ENCODE measurements at places on chromosomes 4 and X. TPM values are rescaled to one million over a fixed set of nuclear protein-coding genes. Genes with fewer than 3 reads are reported as not detected.

GPR143 gene
- not detected for total RNA-seq

GAGE13 gene
- total RNA-seq, result not detected

IDUA gene
- total RNA-seq, result 0.72 TPM

FOXP3 gene
- not detected for total RNA-seq

ASB9 gene
- 0.36 TPM for total RNA-seq

CYTL1 gene
- 1.4 TPM for total RNA-seq

SMIM31 gene
- total RNA-seq, result not detected

DNAAF6 gene
- total RNA-seq, result not detected

GRCh38 chr4:118076958-118077766, 42.9 kb downstream of the NDST3 start:
- peak; percentile 34 for DNase-seq
- no peaks in the 10 kb centered on the region for H3K4me1 ChIP-seq
- H3K27me3 ChIP-seq, result no peaks in the 10 kb centered on the region
- no peaks in the 10 kb centered on the region for H3K36me3 ChIP-seq
- no peak overlapping the region for H3K4me3 ChIP-seq

DNA sequence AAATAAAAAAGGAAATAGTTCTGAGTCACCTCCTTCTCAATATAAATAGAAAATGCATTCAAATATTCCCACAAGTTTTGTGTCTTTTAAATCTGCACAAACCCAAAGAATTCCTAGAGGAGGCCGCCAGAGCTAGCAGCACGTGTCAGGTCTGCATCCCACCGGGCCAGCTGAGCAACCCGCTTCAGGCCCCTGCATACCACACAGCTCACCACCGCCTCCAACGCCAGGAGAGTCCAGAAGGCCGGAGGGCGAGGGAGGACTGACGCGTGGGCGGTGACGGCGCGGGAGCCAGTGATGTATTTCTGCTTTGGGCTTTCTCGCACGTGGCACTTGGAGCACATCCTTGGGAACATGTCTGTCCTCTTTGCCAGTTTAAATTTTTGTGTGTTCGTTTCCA, 61.9 kb upstream of the CLDN34 start:
- H3K36me3 ChIP-seq, result no peaks in the 10 kb centered on the region
- peaks cover 27% of the 10 kb centered on the region for H3K4me1 ChIP-seq
- DNase-seq, result peak; percentile 90
- peak overlapping the region; percentile 82 for H3K27ac ChIP-seq
- no peaks in the 10 kb centered on the region for H3K27me3 ChIP-seq

- peak overlapping the region; percentile 16 for H3K27ac ChIP-seq
- no peaks in the 10 kb centered on the region for H3K36me3 ChIP-seq
- peaks cover 18% of the 10 kb centered on the region for H3K4me1 ChIP-seq
- DNase-seq, result peak; percentile 90
- no peak overlapping the region for H3K4me3 ChIP-seq
Measured at GRCh38 chr4:85783483-85783882, 308.5 kb downstream of the ARHGAP24 start.

DNA sequence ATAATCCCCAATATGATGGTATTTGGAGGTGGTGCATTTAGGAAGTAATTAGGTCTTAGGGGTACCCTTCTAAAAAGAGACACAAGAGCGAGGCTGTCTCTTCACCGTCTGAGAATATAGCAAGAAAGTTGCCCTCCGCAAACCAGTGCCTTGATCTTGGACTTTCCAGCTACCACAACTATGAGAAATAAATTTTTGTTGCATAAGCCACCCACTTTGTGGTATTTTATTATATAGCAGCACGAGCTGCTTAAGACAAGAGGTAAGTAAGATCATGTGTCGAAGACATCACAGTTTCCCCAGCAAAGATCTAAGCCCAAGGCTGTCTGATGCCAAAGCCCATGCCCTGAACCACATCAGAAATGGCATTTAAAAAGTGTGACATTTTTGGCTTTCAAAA, 9.6 kb upstream of the EXOSC9 start:
- peak; percentile 88 for DNase-seq
- H3K27ac ChIP-seq, result no peak overlapping the region
- H3K36me3 ChIP-seq, result no peaks in the 10 kb centered on the region
- no peak overlapping the region for H3K4me3 ChIP-seq
- peaks cover 28% of the 10 kb centered on the region for H3K4me1 ChIP-seq
- H3K27me3 ChIP-seq, result no peaks in the 10 kb centered on the region

DNA sequence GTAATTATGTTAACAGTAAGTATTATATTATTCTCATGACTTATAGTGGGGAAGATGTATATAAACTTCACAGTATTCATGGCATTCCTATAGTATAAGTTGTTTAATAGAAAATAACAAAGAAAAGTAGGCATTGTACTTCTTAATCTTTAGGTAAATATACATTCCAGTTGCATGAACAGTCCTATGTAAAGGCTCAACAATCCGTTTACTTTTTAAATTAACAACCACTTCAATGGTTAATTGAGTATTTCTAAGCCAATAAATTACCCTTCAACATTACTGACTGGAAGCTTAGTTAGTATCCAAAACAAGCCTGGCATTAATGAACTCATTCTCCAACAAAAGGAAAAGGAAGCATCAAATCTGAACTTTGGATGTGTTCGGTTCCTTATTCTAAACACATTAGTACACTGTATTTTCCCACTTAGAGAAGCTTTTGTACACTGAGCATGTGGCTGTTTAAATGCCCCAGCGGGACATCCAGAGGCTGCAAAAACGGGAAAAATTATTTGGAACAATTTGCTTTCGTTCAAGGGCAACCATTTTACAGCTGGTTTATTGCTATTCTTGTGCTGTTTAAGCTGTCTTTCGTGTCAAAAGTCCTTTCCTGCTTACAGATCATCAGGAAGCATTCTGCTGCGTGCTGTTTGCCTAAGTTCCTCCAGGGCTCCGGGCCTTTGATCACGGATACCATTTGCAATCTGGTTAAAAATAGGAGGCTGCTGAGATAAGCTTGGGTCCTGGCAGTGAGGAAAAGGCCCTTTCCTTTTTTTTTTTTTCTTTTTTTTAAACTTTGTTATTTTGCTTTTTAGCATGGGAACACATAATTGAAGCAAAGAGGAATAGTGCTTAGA, 460.3 kb downstream of the SPRY1 start:
- DNase-seq, result peak; percentile 62
- H3K27me3 ChIP-seq, result no peaks in the 10 kb centered on the region
- no peaks in the 10 kb centered on the region for H3K36me3 ChIP-seq
- peak overlapping the region; percentile 67 for H3K27ac ChIP-seq
- no peak overlapping the region for H3K4me3 ChIP-seq

GRCh38 chr4:104966349-104967033, 180.2 kb upstream of the TET2 start:
- no peak for DNase-seq
- no peaks in the 10 kb centered on the region for H3K27me3 ChIP-seq
- H3K27ac ChIP-seq, result no peak overlapping the region
- no peak overlapping the region for H3K4me3 ChIP-seq

DNA sequence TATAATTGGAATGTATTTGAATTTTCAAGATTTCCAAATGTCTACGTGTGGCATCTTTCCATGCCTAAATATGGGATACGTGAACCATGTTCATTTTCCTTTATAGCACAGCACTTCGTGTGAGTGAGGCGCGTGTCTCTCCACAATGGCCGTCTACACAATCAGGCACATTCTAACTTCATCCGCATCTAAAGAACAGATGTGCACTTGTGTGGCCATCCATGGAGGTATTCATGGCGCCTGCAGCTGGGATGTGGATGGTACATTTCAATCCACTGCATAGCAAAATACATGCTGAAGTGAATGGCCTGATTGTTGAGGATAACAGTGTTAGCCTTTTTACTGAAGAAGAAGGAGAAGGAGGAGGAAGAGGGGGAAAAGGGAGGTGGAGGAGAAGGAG, 34.5 kb upstream of the TRIM2 start:
- no peak for DNase-seq
- no peak overlapping the region for H3K4me3 ChIP-seq
- H3K27me3 ChIP-seq, result peaks cover 2% of the 10 kb centered on the region
- peaks cover 2% of the 10 kb centered on the region for H3K4me1 ChIP-seq
- H3K27ac ChIP-seq, result no peak overlapping the region

DNA sequence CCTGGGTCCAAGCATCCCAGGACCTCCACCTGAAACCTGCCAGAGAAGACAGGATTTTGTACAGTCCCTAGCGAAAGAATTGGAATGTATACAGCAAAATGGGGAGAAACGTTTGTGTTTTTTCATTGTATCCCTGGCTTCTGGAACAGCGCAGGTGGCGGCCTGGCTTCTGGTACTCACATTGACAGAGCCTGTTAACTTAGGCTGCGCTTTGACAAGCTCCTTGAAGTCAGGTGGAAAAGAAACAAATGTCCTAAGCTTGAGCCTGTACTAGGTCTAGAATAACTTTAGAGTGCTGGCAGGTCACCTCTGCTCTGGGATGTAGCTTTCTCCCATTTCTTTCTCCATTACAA, 343.7 kb upstream of the KLF3 start:
- no peak overlapping the region for H3K27ac ChIP-seq
- no peak for DNase-seq
- no peak overlapping the region for H3K4me3 ChIP-seq
- H3K4me1 ChIP-seq, result peaks cover 6% of the 10 kb centered on the region
- no peaks in the 10 kb centered on the region for H3K27me3 ChIP-seq

- H3K27me3 ChIP-seq, result peaks cover 2% of the 10 kb centered on the region
- H3K36me3 ChIP-seq, result no peaks in the 10 kb centered on the region
- no peak overlapping the region for H3K27ac ChIP-seq
- peaks cover 8% of the 10 kb centered on the region for H3K4me1 ChIP-seq
Measured at GRCh38 chr4:151803246-151803645, 42.4 kb upstream of the GATB start.

DNA sequence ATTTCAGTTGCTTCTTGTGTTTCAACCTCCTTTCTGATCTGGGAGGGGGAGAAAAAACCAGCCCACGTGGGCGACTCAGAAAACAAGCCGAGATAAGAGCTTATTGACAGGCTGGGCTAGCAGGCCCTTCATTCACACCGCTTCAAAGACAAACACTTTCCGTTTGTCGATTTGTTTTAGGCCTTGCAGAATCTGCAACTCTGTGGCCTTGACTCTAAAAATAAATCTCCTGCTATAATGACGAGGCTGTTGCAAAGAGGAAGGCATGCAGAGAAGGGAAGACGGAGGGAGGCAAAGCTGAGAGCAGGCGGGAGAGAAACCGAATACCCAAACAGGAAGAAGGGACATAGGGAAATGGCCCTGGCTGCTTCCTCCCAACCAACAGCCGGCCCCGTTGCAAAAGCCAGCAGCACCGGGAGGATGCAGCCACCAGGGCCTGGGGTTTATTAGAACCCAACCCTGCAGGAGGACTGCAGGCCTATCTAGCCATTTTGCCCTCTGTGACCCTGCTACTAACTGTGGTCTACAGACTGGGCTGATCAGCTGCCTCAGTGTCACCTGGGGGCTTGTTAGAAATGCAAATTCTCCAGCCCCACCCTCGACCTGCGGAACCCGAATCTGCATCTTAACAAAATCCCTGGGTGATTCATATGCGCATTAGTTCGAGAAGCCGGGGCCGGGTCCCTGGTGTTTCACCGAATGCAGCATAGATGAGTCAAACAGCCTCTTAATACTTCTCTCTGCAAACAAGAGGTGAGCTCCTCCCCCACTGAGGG, 325.5 kb downstream of the BCOR start:
- H3K4me3 ChIP-seq, result no peak overlapping the region
- H3K27ac ChIP-seq, result peak overlapping the region; percentile 41
- DNase-seq, result peak; percentile 55

DNA sequence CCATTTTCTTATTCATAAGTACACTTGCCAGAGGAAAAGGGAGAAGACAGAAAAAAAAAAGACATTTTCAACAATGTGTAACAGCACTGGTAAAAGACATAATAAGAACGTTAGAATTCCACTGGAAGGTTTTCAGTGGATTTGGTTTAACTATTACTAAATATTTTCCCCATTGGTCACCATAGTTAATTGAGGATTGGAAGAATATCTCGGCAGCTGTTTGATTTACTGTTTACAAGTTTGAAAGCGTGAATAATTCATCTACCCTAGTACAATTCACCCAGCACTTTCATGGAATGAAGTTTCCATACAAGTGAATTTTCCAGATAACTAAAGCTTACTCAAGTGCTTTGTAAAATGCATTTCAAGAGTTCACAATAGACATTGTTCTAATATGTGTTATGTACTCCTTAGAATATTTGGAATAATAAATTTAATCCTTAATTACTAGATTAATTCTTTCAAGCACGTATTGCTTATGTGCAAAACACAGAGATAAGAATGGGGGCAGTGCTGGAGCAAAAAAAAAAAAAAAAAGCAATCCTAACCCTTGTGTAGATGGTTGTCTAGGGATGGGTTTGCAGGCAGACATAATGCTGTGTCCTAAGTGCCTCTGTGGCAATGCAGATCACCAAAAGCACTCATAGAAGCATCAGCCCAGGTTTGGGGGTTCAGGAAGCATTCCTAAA, 57.1 kb downstream of the ENPEP start:
- no peaks in the 10 kb centered on the region for H3K27me3 ChIP-seq
- peak overlapping the region; percentile 37 for H3K27ac ChIP-seq
- no peak for DNase-seq
- H3K4me1 ChIP-seq, result peaks cover 4% of the 10 kb centered on the region
- H3K36me3 ChIP-seq, result no peaks in the 10 kb centered on the region
- no peak overlapping the region for H3K4me3 ChIP-seq

GRCh38 chr4:35105486-35105885, 1138.8 kb downstream of the ARAP2 start:
- H3K4me1 ChIP-seq, result no peaks in the 10 kb centered on the region
- no peak overlapping the region for H3K4me3 ChIP-seq
- H3K27ac ChIP-seq, result no peak overlapping the region
- H3K27me3 ChIP-seq, result no peaks in the 10 kb centered on the region

DNA sequence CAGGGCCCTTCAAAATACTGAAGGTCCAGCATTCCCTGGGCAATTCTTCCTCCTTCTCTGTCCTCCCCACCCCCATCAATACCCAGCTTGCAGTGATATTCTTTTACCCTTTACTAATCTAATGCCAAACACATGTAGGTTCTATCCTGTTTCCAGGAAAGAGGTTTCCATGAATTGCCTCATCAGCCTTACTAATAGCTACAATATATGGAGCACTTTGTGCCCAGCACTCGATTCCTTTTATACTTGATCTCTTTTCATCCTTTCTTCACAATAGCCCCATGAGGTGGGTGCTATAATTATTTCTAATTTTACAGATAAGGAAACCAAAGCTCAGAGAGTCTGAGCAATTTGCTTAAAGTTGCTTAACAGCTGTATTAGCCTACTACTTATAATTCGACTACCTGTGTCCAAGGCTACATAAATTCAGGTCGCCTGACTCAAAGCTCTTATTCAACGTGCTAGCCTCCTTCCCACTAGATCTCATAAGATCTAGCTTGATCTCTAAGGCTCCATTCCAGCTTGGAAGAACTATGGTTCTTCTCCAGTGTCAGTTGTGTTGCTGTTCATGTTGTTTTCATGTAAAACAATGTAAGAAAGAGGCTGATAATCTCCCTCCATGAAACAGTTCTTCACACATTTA, 229.6 kb upstream of the PGRMC2 start:
- H3K4me1 ChIP-seq, result peaks cover 28% of the 10 kb centered on the region
- H3K36me3 ChIP-seq, result no peaks in the 10 kb centered on the region
- H3K4me3 ChIP-seq, result no peak overlapping the region
- H3K27ac ChIP-seq, result peak overlapping the region; percentile 94
- DNase-seq, result peak; percentile 61

GRCh38 chr4:22573198-22573597, 57.3 kb upstream of the ADGRA3 start:
- H3K27me3 ChIP-seq, result no peaks in the 10 kb centered on the region
- no peaks in the 10 kb centered on the region for H3K4me1 ChIP-seq
- H3K36me3 ChIP-seq, result no peaks in the 10 kb centered on the region
- DNase-seq, result no peak

Data from IMR-90 (cell line).